ENCODE measurements at places on chromosomes 5 and 9.

DNA sequence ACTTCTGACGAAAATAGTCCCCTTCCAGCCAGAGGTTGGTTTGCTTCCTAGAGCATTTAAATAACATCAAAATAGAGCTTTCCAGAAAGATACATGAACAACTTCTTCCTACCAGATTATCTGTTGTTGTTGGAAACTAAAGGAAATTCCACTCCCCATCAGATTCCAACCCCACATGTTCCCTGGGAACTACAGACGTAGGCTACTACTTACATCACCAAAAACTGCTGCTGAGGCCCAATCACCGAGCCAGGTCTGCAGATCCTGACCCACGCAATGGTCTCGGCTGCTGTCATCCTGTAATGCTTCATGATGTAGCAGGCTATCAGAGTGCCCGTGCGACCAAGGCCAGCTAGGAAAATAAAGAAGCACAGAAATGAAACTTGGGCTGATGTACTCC lies 73.4 kb downstream of the HABP4 start:
- peak; percentile 66 for DNase-seq

DNA sequence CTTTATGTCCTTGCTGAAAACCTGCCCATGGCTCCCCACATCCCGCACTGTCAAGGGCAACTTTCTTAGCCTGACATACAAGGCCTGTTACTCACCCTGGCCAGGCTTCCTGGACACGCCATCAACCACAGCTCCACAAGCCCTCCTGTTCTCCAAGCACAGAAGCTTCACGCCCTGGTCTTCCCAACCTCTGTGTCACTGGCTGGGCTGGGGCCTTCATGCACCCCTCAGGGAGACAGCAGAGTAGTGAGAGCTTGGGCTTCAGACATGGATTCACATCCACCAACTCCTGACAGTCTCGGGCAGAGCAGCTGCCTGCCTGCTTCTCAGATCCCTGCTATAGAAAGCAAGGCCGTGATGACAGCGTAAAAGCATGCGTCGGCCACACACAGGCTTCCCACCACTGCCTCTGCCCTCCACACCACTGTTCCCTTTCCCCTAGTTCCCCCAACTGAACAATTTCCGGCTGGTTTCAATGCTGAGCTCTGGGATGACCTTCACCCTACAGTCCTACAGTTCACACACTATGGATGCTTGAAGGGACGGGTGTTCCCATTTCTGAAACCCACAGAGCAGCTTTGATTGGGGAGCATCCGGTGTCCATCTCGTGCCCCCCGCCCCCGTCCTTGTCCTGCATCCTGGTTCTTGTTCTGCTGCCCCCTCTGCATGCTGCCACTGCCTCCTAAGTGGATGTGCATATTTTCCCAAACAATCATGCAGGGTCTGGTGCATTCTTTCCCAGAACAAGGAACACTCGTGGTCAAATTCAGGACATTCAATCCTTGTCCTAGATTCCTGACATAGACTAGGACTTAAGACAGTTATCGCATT lies 33.4 kb upstream of the ADAMTS2 start:
- DNase-seq = peak; percentile 97

DNA sequence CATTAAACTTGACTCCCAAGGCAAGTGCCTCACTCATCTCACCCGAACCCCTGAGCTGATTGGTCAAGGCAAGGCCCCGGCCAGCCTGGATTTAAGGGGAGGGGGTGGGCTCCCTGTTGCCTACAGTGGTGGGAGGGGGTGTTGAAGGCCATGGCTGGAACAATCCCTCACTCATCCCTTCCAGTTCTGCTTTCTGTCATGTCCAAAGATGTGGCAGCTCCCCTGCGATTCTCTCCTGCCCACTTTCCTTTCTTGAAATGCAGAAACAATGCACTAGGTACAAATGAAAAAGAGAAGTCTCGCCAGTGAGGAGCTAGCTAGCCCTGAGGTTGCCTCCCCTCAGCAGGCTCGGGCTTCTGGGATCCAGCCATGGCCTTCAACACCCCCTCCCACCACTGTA lies 240.9 kb downstream of the SYK start:
- no peak for DNase-seq

DNA sequence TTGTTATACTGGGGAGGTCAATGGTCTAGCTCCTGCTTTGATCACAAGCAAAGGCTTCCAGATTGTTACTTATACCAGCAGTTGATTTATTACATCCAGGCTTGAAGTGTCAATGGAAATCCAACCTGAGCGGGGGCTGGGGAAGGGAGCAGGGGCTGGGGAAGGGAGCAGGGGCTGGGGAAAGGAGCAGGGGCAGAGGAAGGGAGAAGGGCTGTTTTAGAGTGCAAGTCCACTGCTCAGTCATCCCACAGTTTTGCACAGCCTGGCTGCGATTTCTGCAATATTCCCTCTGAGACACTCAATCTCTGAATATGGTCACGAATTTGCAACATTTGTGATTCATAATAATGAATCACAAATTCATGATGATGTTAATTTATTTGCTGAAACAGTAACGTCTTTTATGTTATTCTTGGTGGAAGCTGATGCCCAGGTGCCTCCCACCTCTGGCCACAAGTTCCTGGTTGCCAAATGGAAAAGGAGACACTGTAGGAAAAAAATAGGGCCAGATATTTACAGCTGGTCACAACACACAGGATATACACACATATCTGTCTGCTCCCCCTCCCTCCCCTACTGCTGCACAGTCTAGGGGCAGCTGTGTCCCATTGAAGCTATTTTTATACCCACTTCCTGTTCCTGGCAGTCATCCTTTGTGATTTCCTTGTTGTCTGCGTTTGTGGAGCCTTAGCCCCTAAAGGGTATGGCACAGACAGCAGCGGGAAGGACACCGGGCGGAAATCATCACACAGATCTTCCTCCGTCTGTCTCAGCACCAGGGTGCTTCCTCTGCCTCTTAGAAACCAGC lies 325.1 kb downstream of the GADD45G start:
- DNase-seq = peak; percentile 59

DNA sequence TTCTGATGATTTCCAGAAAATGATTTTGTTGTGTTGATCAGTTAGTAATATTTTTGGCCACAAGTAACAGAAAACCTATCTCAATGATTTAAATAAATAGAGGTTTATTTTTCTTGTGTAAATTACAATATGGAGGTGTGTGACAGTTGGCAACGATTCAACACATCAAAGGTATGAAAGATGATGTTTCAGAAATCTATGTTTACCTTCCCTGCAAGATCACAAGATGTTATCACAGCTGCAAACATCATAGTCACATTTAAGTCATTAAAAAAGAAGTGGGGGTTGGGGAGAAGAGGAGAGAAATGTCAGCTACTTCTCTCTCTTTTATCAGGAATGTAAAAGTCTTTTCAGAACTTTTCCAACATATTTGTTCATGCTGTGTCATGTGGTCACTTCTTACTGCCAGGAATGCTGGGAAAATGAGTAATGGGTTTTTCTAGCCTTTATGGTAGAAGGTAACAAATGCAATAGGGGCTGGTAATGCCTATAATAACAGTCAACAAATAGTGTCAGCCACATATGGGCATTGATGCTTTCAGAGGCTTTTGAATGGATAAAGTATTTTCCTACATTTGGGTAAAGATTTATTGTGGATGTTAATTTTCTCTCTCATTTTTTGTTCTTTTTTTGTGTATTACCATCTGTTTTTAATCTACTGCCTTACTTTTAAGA lies 742.7 kb downstream of the TLE1 start:
- no peak for DNase-seq

GRCh38 chr5:140996060-140996459 lies 29.8 kb downstream of the PCDHAC2 start:
- no peak for DNase-seq

DNA sequence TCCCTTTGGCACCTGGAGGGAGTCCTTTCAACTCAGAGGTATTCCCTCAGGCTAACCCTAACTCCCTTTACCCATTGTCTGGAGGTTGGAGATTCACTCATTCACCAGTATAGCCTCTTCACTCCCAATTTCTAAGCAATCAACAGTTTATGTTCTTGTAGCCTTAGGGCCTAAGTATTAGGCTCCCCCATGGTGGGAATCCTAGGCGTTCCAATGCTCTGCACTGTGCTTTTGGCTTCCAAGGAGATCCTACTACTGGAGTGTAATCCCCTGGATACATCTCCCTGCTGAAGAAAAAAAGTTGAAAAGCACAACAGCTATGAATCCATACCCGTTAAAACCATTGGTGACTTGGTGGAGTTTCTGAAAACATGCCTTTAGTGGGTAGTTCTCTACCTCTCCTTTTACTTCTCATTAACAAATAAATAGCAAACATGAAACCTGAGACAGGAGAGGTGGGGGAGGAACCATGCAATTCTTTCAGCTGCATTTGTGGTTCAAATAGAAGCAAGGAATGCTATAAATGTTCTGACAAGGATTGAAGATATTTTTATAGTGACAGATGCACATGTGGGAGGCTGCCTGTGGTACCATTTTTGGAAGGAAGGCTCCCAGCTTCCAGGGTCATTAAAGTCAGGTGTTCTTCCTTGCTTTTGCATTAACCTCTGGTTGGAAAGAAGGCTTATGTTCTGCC lies 397.1 kb downstream of the DMAC1 start:
- DNase-seq = no peak

- no peak for DNase-seq
Observed at GRCh38 chr9:36194326-36195000, 3.7 kb downstream of the CLTA start.

DNA sequence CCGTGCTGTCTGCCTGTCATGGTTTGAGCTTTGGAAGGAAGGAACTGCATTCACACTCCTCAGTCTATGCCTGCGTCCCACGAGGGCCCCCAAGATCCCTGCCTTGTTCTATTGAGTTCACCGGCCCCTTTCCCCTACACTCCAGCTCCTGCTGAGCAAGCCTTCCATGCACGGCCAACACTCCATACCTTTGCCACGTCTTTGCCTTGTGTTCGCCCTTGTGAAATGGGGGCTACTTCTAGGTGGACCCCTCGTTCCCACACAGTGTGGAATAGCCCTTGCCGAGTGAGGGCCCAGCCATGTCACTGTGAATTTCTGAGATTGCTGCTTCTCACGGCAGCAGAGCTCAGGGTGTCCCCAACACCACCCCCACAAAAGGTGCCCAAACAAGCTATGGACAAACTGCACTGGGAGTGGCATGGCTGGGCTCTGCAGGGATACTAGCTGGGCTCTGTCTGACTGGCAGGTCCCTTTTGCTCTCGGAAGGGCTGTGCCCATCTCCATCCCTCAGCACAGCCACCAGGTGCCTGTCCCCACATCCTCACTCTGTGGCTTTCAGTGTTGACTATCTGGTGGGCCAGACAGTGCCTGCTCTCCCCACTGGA lies 67.9 kb upstream of the ADAMTS2 start:
- no peak for DNase-seq

GRCh38 chr9:33964086-33964768 lies 84.5 kb downstream of the UBAP2 start:
- no peak for DNase-seq

- DNase-seq = no peak
Observed at GRCh38 chr5:117888688-117889087, 1099.7 kb downstream of the DTWD2 start.
